Inflammatory macrophage treated with lipopolysaccharide for 1 hour (primary cell): ENCODE measurements at places on chromosomes 11 and 22.
A peak's percentile ranks its signal among the peaks of the same experiment; 100 is the strongest.

- no peak for DNase-seq
Observed at GRCh38 chr11:119684361-119685110, 44.5 kb downstream of the NECTIN1 start.

- no peak for DNase-seq
Observed at GRCh38 chr11:83195143-83195466, 1.6 kb downstream of the ANKRD42 start.

DNA sequence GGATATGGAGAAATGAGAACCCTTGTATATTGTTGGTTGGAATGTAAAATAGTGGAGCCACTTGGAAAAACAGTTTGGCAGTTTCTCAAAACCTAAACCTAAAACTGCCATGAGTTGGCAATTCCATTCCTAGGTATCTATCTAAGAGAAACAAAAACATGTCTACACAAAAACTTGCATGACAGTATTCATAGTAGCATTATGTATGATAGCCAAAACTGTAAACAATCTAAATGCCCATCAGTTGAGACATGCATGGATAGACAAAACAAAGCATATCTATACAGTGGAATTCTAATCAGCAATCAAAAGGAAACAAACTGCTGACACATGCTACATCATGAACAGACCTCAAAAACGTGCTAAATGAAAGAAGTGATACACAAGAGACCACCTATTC is 34.9 kb downstream of the TRAF6 start:
- DNase-seq: no peak

GRCh38 chr22:36218648-36219193 is 17.1 kb upstream of the APOL4 start:
- DNase-seq: peak; percentile 57

DNA sequence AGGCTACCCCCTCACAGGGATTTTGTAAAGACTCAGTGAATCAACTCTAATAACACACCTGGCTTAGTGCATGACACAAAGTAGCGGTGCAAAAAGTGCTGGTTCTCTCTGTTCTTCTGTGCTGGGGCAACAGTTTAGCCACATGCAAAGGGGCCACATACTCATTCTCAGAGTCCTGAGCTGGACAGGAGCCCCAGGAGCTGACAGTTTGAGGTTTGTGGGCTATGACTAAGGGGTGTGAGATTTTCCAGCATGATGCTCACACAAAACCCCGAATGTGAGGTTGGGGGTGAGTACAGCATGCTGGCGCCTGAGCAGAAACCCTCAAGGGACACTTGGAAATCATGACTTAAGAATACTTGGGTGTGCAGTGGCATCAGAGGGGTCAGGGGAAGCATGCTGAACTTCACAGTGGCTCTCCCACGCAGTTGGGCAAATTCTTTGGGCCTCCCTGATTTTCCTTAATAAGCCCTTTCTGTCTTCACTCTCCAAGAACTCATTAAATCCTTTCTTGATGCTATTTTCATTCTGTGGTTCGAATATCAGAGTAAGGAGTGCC is 31.0 kb downstream of the TMPRSS5 start:
- no peak for DNase-seq

DNA sequence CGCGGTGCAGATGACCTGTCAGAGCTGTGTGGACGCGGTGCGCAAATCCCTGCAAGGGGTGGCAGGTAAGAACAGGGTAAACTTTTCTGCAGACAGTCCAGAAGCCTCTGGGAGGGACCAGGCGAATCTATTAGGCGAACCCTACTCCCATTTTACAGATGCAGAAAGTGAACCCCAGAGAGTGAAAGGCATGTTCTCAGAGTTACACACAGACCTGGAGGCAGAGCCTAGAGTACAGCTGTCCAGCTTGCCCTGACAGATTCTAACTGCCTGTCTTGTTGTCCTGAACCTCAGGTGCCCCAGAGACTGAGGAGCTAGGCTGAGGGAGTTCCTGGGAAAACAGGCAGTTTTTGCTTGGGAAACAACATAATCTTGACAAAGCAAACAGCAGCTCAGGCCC is 665 bp downstream of the CCS start:
- no peak for DNase-seq

DNA sequence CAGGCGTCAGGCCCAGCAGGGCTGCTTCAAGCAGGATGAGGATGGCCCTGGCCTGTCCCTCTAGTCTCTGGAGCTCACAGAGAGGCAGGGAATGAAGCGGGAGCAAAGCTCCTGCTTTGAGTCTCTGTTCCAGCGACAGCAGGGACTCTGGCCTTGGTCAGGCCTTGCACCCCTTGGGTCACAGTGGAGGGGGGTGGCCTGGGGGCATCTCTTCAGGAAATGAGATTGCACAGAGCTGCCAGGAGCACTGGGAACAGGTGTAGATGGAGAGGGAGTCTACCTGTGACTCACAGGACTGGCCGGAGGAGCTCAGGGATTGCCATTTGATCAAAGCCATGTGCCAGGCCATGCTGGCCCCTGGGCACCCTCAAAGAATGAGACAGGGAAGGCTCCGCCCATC is 1.6 kb downstream of the ANO1 start:
- no peak for DNase-seq

DNA sequence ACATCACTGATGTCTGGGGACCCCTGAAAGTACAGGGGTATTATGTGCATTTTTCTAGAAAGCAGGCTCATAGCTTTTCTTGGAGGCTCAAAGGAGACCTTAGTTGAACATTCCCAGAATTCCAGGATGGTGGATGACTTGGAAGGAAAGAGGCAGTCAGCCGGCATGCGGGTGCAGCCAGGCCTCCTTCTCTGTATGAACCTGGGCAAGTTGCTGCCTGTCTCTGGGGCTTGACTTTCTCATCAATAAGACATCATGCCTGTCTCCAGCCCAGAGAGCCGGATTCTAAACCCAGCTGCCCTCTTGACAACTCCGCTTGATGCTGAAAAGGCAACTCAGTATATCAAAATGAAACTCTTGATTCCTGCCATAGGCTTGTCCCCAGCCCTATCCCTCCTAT is 12.6 kb downstream of the MS4A15 start:
- no peak for DNase-seq

DNA sequence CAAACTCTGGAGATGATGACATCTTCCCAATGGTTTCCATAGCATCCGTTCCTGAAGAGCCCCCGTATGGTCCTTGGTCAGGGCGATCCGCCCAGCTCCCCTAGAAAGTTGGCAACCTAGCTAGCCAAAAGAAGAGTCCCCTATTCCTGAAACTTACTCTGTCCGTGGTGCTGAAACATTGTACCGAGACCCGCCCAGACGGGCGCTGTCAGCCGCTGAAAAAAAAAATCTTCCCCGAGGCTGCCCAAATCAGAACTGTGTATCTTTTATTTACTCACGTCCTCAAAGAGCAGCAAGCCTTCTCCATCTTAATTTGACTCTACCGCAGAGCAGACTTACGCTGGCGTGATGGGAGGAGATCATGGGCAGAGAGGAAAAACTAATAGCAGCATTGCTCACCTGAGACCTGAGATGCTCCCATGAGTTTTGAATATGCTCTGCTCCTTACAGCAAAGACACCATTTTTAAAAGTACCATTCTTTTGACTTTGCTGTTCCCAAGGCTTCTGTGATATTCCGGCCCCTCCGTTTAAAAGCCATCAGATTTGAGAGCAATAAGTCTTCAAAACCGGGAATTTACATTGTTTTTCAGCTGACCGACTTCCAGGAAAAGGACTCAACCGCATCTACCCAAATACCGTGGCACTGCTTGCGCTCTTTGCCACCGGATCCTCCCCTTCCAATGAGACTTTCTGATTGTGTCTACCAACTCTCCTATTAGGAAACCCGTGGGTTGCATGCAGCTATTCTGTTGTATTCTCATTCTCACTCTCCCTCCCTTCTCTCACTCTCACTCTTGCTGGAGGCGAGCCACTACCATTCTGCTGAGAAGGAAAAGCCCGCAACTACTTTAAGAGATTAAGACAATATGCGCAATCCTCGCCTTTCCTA is at the start of gene SLC17A6:
Gene SLC17A6 (plus strand): TSS at position 786 of the 890 bp plus-strand sequence. CDS start 153 bp downstream, outside the sequence.
- DNase-seq: peak; percentile 17

DNA sequence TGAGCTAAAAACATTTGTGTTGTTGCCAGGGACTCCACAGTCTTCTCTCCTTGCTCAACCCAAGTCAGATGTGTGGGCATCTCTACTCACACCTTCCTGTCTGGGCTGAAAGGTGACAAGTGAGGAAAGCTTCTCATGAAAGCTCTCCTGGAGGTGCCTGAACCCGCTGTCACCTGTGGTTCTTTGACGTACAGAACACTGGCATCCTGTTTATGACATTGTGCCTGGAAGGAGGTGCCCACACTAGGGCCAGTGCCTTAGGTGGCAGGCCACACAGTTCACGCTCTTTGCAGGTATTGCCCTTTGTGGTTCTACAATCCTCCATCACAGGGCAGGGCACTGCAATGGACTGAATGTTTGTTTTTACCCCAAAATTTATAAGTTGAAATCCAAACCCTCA is 108.5 kb downstream of the CD44 start:
- DNase-seq: no peak
